RWPE1 (cell line): ENCODE measurements at places on chromosomes 16 and 17.
A peak's percentile ranks its signal among the peaks of the same experiment; 100 is the strongest.

GRCh38 chr16:56234737-56235136 lies 43.4 kb downstream of the GNAO1 start:
- DNase-seq: no peak

GRCh38 chr16:79897453-79898146 lies 297.1 kb upstream of the MAF start:
- DNase-seq: no peak

DNA sequence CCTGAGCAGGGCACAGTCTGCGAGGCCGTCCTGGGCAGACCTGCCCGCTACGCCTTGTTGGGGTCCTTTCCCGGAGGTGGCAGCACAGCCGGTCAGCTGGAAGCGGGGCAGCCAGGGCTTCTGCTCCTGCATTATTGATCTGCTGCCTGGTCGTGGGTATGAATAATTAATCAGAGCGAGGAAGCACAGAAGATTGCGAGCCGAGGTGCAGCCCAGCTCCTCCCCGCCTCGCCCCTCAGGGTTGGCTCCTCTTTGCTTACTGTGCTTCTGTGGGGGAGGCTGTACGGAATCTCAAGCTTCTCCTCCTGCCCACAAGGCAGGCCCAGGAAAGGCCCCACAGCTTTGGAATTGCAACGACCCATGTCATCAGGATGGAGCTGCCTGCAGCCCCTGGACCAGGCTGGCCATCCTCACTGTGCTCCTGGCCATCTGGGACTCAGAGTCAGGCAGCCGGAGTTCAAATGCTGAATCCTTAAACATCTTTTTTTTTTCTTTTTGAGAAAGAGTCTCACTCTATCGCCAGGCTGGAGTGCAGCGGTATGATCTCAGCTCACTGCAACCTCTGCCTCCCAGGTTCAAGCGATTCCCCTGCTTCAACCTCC lies 25.6 kb downstream of the TRARG1 start:
- no peak for DNase-seq

DNA sequence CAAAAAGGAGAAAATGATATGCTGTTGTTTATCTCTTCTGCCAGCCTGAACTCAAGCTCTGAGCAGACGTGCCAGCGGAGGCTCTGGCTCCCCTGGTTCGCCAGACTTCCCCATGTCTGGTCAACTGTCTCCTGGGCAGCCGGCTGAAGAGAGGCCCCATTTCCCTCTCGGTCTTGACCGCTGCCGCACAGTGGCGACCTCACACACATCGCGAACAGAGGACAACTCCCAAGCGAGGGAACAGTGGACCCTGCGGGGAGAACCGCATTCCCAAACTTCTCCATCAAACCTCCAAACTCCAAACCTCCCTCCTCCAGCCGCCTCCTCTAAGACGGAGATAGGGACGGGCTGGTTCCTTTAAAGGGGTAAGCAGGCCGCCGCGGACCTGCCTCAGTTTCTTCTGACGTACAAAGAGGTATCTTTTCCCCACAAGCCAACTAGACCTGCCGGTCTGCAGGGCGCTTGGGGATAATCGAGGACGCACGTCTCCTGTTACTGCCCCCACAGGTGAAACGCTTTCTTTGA lies 24.9 kb upstream of the RFFL start:
- DNase-seq: no peak

- DNase-seq: no peak
Observed at GRCh38 chr16:53925526-53925925, 221.6 kb downstream of the FTO start.

GRCh38 chr16:72666267-72666666 lies 381.7 kb downstream of the ZFHX3 start:
- no peak for DNase-seq

DNA sequence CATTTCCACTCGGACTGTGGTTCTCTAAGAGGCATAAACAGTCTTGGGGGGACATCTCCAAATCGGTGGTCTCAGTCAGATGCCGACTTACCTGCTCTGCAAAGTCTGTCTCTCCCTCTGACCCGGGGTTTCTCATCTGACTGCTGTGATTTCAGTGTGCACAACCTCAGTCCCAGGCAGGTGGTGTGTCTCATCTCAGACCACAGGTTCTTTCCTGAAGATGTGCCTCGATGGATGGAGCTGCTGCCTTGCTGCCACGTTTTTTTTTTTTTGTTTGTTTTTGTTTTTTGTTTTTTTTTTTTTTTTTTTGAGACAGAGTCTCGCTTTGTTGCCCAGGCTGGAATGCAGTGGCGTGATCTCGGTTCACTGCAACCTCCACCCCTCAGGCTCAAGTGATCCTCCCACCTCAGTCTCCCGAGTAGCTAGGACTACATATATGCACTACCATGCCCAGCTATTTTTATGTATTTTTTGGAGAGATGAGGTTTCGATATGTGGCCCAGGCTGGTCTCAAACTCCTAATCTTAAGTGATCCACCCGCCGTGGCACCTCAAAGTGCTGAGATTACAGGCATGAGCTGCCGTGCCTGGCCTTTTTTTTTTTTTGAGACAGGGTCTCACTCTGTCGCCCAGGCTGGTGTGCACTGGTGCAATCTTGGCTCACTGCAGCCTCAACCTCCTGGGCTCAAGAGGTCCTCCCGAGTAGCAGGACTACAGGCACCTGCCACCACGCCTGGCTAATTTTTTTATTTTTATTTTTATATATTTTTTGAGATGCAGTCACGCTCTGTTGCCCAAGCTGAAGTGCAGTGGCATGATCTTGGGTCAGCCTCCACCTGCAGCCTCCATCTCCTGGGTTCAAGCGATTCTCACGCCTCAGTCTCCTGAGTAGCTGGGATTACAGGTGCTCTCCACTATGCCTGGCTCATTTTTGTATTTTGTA lies 15.4 kb downstream of the SPIRE2 start:
- DNase-seq: no peak

GRCh38 chr17:10295728-10296343 lies 77.0 kb downstream of the MYH13 start:
- DNase-seq: peak; percentile 67

- DNase-seq: no peak
Observed at GRCh38 chr17:73598212-73598611, 46.0 kb downstream of the SDK2 start.

- no peak for DNase-seq
Observed at GRCh38 chr17:73030501-73030921, 62.0 kb downstream of the SLC39A11 start.

- DNase-seq: peak; percentile 83
Observed at GRCh38 chr17:80791758-80792284, 199.8 kb upstream of the CHMP6 start.

GRCh38 chr17:40561294-40561870 lies 3.9 kb downstream of the CCR7 start:
- no peak for DNase-seq

DNA sequence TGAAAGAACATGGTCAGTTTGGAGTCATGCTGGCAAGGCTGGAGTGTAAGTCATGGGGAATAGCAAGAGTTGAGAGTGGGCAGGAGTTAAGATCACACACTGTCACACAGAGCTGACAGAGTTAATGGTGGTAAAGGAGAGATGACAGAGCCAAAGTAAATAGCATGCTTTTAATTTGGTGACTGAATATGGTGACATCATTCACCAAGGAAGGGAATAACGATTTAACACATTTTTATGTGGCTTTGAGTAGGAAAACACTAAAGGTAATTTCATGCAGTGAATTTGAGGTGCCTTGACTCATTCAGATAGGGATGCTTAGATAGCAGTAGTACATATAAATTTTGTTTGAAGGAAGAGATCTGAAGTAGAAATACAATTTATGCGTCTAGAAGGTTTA lies 42.1 kb downstream of the SYNRG start:
- no peak for DNase-seq

- DNase-seq: no peak
Observed at GRCh38 chr17:81386646-81387099, 8.6 kb upstream of the BAHCC1 start.

- DNase-seq: peak; percentile 58
Observed at GRCh38 chr17:79192503-79193351, 118.1 kb downstream of the ENGASE start.

DNA sequence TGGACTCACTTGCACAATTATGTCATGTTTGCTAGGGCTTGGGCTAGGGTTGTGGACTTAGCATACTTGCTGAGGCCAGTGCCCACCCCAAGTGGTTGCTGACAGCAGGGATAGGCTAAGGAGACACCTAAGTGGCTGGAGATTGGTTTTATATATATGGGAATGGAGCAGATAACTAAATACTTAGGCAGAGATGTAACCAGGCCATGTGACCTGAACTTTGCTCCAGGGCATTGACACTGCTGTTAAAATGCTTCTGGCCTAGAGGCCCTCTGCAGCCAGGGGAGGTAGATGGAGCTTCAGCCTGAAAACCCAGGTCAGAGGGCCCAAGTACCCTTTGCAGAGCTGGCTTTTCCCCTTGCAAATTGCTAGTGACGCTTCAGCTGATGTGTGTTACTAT lies 1.4 kb upstream of the ITGB3 start:
- no peak for DNase-seq

DNA sequence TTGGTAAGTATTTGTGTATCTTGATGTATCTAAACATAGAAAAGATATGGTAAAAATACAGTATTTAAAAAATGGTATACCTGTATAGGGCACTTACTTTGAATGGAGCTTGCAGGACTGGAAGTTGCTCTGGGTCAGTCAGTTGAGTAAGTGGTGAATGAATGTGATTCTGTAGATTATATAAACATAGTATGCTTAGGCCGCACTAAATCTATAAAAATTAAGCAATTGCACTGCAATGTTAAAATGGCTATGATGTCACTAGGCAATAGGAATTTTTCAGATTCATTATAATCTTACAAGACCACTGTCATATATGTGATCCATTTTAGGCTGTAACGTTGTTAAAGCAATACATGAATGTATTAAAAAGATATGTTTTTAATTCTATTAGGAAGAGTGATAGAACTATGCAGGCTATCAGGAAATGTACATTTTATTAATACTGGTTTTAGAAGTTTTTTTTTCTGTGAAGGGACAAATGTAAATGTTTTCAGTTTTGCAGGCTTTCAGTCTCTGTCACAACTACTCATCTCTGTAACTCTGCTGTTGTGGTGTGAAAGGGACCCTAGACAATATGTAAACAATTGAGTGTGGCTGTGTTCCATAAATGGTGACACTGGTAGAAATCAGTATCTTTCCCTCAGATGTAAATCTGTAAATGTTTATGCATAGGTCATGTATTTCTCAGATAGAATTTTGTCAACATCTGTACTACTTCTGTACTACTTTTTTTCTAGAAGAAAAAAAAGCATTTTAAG lies 10.5 kb downstream of the CBFB start:
- DNase-seq: no peak

DNA sequence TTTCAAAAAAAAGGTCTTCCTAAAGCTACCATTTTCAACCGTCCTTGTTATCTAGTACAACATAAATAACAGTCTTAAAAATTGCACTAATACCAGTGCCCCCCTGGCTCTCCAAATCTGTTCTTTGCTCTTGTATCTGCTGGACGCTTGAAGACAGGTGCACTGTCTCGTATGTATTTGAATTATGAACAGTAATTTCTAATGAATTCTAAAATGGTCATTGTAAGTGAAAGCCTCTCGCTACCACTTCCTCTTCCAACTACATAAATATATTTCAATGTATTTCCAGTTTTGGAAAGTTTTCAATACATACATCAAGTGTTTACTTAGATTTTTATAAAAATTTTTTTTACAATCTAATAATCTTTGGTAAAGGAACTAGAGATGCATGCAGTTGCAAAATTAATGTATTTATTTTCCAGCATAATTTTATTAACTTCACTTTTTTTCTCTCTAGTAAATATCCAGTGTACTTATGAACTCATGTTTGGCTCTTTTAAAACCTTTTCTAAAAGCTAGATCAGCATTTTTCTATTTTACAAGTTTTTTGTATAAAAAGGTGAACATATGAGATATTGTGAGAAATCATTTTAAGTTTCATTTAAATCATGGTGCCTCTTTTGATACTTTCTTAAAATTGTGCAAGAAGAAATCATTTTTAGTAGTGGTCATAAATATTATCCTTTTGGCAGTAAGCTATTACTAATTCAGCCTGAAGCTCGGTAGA lies 31.0 kb downstream of the ERCC4 start:
- DNase-seq: no peak

DNA sequence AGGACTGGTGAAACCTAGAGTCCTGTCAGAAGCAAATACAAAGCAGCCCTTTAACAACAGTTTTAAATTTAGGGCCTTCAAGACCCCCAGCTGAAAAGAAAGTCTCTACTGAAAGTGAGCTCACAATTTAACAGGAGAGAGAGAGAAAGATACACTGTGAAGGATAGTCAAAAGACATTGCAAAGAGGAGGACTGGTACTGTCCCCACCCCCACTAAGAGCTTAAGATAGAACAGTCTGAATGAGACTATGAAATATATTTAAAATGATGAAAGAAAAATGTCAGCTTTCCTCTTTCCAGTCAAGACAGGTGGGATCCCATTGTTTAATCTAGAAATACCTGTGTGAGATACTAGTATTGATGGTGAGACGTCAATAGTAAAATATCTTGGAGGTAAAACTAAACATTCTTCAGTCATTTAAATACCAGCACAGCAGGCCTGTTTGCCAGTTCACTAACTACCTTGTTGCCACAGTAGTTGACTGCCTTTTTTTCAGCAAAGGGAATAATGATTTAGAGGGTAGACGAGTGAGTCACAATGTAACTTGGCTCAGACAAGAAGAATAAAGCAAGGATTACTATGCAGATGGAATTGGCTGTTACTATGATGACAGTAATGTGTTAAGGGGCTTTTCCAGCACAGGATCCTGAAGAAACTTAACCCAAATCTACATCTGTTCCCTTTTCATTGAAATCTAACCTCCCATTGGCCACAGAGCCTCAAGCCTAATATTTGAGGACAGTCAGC lies 47.2 kb upstream of the RASL10B start:
- no peak for DNase-seq

DNA sequence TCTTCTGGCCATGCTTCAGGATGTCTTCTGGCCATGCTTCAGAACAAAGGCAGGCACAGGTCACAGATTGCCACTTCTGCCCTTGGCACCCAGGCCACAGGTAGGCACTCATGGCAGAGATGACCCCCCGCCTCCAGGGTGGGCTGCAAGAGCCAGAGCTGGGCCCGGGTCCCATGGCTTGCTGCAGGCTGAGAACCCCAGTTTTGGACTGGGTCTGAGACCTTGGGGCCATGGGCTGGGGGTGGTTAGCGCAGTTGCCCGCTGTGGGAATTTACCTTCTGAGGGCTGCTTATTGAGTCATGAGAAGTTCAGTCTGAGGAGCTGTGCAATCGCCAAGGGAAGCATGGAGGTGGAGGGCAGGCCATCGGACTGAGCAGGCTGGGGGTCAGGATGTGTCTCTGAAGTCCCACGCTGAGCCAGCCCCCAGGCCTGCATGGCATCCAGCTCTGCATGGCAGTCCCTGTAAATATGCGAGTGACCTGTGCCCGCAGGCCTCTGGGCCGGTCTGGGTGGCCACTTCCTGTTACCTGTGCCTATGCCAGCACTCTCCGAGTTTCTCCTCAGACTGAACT lies 1.7 kb downstream of the ANKRD13B start:
- no peak for DNase-seq

- no peak for DNase-seq
Observed at GRCh38 chr16:86953631-86954391, 363.4 kb downstream of the C16orf95 start.

- no peak for DNase-seq
Observed at GRCh38 chr16:48965386-48965785, 316.3 kb downstream of the CBLN1 start.
